Hair follicular keratinocyte (primary cell): ENCODE measurements at places on chromosomes 16 and 17. TPM values are rescaled to one million over a fixed set of nuclear protein-coding genes. Genes with fewer than 3 reads are reported as not detected.

The ZNF750 gene
- total RNA-seq = 0.08 and 0.70 TPM in 2 replicates

The NACA2 gene
- not detected in 2 replicates for total RNA-seq

The HSPB9 gene
- not detected in 2 replicates for total RNA-seq

The ABHD15 gene
- total RNA-seq = 5.7 and 8.5 TPM in 2 replicates

The DBNDD1 gene
- total RNA-seq = 4.7 and 5.7 TPM in 2 replicates

The SLC13A2 gene
- not detected in 2 replicates for total RNA-seq

The PYY gene
- 0.11 TPM in 1 of 2 replicates, not detected in the other for total RNA-seq

The HSD11B2 gene
- 0.23 TPM in 1 of 2 replicates, not detected in the other for total RNA-seq

The CMC2 gene
- total RNA-seq = 54.2 and 100 TPM in 2 replicates

The TP53TG3D gene
- not detected in 2 replicates for total RNA-seq

The LAT gene
- 0.16 TPM in 1 of 2 replicates, not detected in the other for total RNA-seq

The TOB1 gene
- total RNA-seq = 8.9 and 14.1 TPM in 2 replicates

The SLC6A4 gene
- not detected in 2 replicates for total RNA-seq

The RPRML gene
- not detected in 2 replicates for total RNA-seq

The TBC1D26 gene
- total RNA-seq = not detected in 2 replicates

The KCNAB3 gene
- 0.38 and 1.3 TPM in 2 replicates for total RNA-seq

The GRAPL gene
- total RNA-seq = not detected in 2 replicates
